H7 (cell line): ENCODE measurements at places on chromosomes 1 and 21. TPM values are rescaled to one million over a fixed set of nuclear protein-coding genes. Genes with fewer than 3 reads are reported as not detected.

Gene ZNF436
- total RNA-seq = 1.6 and 3.2 TPM in 2 replicates

GRCh38 chr1:232725305-232726047 is 79.7 kb upstream of the MAP10 start:
- peak; percentile 28 for DNase-seq

Gene SRGAP2B
- total RNA-seq = 34.5 and 47.0 TPM in 2 replicates

Gene CHD5
- 0.78 and 0.83 TPM in 2 replicates for total RNA-seq

- no peak for DNase-seq
Measured at GRCh38 chr1:245580651-245581050, 425.9 kb downstream of the KIF26B start.

Gene SLC1A7
- total RNA-seq = 0.18 TPM in 1 of 2 replicates, not detected in the other

Gene ADAM30
- not detected in 2 replicates for total RNA-seq

GRCh38 chr21:27803571-27803970 is 836.7 kb upstream of the ADAMTS5 start:
- no peak for DNase-seq

GRCh38 chr1:4027008-4027407 is 126.9 kb upstream of the C1orf174 start:
- no peak for DNase-seq

- no peak for DNase-seq
Measured at GRCh38 chr1:171606402-171606941, 15.6 kb upstream of the MYOCOS start.

DNA sequence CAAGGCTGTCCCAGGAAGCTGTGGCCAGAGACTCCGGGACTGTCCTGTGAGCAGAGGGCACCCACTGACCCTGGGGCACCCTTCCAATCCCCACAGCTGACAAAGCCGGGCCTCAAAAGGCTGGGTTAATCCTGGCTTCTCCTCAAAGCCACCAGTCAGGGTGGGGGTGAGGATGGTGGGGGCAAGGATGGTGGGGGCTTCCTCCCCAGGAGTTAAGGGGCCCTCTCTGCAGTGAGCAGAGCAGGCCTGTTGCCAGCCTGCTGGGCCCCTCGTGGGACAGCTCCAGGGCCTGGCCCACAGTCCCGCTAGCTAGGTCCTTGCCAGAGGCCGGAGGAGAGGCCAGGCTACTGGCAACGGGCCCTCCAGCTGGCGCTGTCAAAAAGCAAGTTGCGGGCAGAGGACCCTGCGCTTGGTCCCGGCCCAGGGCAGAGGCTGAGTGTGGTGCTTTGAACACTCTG is 37.9 kb upstream of the CCDC27 start:
- no peak for DNase-seq

DNA sequence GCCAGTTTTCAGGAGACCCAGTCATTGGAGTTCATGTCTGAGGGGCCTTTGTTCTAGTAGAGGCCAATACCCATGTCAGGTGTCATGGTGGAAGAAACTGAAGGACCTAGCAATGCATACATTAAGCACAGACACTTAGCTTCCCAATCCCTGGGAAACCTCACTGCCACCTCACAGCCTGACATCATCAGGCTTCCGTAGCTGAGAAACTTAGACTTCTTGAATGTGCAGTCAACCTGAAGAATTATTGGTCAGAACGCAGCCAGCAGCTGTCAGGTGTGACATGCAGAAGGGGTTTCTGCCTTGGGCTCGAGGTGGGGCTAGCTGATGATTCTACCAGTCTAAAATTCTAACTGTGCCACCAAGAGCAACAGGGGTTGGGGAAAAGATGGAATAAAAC is 1.9 kb upstream of the ITPKB start:
- DNase-seq = no peak

DNA sequence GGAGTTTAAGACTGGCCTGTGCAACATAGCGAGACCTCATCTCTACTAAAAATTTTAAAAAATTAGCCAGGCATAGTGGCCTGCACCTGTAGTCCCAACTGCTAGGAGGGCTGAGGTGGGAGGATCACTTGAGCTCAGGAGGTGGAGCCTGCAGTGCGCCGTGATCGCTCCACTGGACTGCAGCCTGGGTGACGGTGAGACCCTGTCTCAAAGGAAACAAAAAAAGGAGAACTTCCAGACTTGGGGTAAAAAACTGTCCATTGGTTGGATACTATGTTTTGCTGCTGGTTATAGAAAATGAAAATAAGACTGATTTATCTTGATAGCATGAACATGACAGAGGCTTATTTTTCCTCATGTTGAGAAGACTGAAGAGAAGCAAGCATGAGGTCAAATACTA is 79.4 kb downstream of the WDR4 start:
- DNase-seq = no peak

- DNase-seq = peak; percentile 85
Measured at GRCh38 chr1:245155272-245156040, 671 bp downstream of the KIF26B start.

Gene GREM2
- total RNA-seq = 0.15 and 1.0 TPM in 2 replicates

- no peak for DNase-seq
Measured at GRCh38 chr1:114588196-114588689, 6.8 kb upstream of the BCAS2 start.

Gene RBM11
- 2.2 and 3.3 TPM in 2 replicates for total RNA-seq

DNA sequence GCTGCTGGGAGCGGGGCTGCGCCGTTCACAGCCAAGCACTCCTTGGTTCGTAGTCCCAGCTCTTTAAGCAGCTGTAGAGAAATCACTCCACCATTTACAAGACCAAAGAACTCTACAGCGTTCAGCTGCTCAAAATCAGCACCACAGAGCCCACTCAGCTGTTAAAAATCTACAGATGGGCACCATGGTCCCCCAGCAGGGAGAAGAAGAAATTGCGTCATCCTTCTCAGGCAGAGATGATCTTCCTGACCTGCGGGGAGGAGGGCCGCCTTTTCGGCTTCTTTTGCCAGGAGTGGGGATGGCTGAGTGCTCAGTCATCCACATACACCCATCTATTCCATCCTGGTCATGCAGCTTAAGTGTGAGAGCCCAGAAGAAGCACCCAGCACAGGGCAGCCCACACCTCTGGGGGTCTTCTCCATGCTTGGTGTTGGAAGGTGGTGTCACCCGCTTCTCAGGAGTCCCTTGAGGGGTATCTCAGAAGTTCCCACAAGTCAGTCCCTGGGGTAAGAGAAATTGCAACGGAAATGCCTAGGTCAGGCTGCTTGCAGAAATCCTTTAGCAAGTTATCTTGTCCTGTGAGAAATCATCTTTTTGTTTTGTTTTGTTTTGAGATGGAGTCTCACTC is 163.8 kb downstream of the NPHP4 start:
- peak; percentile 43 for DNase-seq

Gene PSMB2
- total RNA-seq = 48.4 and 50.6 TPM in 2 replicates

DNA sequence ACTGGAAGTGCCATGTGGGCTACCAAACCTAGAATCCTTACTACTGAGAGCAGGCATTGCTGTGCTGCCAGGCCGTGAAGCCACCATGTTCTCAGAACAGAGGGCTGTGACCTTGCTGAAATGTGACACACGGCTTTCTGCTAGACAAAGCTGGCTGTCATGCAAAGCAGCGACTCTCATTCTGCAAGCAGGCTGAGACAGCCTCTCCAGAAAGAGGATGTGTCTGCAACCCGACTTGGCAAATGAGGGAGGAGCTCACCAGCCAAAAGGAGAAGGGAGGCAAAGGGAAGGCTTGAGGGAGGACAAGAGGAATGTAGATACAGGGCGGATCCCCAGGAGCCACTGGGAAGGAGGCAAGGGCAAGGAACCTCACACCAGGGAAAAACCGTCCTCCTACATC is 85.7 kb upstream of the KRTAP19-8 start:
- DNase-seq = no peak

- DNase-seq = no peak
Measured at GRCh38 chr21:25491267-25491666, 116.0 kb downstream of the MRPL39 start.
